OCI-LY7 (cell line): ENCODE measurements at places on chromosomes 2 and 18.

GRCh38 chr2:144947709-144948037, 427.8 kb upstream of the ZEB2 start:
- no peak for DNase-seq

- DNase-seq = no peak
Observed at GRCh38 chr2:62856228-62857040, 150.9 kb downstream of the EHBP1 start.

DNA sequence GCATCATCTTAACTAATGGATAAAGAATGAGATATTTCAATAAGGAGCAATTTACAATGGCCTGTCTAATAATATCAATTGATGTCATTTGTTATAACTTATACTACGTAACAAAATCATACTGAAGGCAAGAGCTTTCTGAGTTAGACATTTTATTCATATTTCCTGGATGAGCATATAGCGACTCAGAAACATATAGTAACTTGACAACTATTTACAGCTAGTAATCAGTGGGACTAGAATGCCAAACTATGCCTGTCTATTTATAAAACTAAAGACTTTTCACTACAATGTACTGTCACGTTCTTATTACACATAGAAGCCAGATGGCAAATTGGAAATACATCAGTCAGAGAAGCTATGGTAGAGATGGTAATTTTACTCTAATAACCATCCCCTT, 766.2 kb upstream of the TMEFF2 start:
- no peak for DNase-seq

- DNase-seq = no peak
Observed at GRCh38 chr2:102197389-102198137, 10.7 kb downstream of the IL1RL2 start.

GRCh38 chr2:106080959-106081358, 113.1 kb downstream of the UXS1 start:
- DNase-seq = no peak

GRCh38 chr2:242060212-242060835, 190.8 kb downstream of the RTP5 start:
- no peak for DNase-seq

DNA sequence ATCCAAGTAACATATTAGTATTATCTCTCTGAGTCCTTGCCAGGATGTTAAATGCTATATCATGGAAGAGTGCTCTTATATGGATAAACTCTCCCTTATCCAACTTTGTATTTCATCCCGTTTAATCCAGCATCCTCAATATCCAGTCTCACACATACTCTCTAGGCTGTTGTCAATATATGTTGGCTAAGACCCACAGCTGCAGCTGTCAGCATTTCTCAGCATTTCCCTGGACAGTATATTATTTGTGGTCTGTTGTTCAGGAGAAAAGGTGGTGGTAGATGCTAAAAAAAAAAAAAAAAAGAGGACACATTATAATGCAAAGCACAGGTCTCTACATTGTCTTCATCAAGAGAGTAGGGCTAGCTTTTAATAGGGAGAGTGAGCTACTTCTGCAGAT, 1368.0 kb upstream of the ZEB2 start:
- no peak for DNase-seq

DNA sequence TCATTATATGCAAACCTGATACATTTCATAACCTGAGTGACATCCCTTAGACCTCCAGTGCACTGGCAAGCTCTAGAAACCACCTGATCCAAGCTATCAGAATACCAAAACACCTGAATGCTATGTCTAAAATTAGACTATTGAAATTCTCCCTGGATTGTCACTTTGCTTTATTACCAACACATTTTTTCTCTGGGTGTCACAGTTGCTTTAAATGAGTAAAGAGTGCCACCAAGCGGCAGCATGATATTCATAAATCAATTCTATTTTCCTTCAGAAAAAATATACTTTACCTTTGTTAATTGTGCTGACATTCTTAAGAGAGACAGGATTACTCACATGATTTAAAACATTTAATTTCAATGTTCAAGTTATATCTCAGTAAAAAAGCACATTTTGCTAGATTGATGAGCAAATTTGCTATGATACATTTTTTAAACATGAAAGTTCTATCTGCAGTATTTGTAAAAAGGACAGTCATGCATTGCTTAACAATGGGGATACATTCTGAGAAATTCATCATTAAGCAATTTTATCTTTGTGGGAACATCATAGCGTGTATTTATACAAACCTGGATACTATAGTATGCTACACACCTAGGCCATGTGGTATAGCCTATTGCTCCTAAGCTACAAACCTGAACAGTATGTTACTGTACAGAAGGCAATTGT, 338.4 kb upstream of the SLC39A10 start:
- peak; percentile 65 for DNase-seq

DNA sequence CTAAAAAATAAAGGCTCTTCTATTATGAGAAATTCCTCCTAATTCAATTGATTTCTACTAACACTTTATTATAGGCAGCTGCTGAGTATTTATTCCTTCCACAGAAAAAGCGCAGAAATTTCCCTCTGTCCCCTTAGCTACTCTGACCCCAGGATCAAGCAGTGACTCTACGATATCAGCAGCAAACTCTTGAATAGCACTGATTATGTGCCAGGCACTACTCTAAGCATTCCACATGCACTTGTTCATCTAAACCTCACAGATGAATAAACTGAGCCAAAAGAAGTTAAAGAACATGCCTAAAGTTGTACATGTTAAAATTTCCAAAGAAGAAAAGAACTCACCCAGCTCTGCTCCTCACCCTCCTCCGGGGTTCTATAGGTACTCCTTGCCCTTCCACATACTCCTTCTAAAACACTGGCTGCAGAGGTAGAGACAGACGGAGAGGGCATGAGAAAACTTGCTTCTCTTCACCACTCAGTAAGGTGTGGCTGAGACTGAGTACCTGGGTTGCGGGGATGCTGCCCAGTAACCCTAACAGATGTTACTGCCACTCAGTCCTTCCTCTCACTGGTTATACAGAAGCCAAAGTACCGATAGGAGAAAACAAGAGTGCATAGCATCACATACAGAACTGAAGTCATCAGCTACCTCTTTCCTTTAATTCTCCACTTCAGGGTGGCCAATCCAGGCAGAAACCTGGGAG, 9.9 kb downstream of the C1D start:
- DNase-seq = no peak

DNA sequence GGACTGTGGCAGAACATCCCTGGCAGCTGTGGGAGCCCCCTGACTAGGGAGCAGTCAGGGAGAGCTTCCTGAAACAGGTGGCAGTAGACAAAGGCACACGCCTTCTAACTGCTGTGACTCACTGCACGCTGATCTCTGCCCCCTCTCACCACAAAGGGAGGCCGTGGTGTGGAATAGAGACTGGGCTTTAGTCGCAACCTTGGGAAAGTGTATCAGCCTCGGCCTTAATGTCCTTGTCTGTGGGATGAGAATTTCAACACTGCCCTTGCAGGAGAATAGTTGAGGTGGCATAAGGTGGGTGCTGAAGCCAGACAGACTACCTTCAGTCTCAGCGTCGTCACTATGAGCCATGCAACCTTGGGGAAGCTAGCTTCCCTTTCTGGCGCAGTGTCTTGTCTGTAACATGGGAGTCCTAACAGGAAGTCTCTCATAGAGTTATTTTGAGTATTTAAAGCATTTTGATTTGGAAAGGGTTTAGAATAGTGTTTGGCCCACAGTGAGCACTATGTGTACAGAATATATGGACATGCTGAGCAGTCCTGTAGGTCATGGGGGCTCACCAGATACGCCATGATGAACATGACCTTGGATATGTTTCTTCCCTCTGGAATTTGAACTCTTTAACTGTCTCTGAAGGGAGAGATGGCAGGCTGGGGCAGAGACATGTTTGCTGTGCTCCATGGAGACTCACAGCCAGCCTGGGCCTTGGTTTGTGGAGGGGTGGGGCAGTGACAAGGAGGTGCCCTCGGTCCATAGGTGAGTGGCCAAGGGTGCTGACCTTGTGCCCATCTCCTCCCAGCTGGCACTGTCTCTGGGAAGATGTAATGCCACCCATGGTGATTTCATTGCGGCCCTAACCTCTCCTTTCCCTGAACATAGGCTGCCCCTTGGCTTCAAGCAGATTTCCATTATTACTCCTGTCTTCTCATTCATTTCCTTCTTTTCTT, 29.5 kb upstream of the SMAD7 start:
- DNase-seq = no peak

DNA sequence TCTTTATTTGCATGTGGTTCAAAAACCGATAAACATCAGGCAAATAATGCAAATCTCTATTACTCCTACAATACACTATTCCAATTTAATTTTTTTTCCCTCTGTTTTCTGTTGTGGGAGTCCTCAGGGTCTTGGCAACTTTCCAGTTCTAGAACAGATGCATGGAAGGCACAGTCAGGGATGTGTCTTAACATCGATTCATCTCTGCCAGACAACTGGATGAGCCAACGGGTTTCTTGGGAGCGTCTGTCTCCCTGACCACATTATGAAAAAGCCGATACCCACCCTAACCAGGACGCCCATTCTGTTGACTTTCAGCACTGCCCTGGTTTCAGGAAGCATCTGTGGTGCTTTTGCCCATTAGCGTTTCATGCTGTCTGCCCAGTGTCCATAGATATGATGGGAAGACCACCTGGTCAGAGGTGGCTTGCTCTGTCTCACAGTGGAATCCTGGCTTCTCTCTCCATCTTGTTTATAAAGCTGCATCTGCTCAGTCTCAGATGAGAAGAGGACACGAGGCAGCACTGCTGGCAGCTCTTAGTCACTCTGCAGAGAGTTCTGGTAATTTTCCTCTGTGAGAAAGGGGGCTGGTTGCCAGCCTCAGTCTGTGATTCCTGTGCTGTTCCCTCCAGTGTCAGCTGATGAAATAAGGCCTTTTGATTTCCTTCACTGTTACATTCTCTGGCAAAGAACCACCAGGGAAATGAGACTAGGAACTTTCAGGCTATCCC, 57.9 kb upstream of the KCNE4 start:
- no peak for DNase-seq

GRCh38 chr2:28333606-28334526, 58.8 kb upstream of the FOSL2 start:
- DNase-seq = no peak
